ENCODE measurements at places on chromosomes 4 and X.

DNA sequence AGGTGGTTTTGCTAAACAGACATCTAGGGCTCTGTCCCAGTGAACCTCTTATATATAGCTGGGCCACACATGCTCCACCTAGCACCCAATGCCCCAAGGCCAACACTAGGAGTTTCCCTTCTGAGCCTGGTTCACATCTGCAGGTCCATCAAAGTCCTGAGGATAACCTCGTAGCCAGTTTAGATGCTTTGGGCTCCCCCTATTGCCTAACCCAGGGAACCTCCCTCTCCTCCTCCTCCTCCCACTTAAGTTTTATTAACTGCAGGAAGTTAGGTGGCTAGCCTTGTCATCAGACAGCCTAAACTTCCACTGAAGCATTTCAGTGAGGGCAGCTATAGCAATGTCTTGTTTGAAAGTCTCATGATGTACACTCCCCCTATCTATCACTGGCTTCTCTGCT lies 88.0 kb downstream of the GUCY2F start:
- DNase-seq = no peak

- DNase-seq = no peak
Measured at GRCh38 chr4:189232274-189232673, 708.4 kb upstream of the FRG1 start.

DNA sequence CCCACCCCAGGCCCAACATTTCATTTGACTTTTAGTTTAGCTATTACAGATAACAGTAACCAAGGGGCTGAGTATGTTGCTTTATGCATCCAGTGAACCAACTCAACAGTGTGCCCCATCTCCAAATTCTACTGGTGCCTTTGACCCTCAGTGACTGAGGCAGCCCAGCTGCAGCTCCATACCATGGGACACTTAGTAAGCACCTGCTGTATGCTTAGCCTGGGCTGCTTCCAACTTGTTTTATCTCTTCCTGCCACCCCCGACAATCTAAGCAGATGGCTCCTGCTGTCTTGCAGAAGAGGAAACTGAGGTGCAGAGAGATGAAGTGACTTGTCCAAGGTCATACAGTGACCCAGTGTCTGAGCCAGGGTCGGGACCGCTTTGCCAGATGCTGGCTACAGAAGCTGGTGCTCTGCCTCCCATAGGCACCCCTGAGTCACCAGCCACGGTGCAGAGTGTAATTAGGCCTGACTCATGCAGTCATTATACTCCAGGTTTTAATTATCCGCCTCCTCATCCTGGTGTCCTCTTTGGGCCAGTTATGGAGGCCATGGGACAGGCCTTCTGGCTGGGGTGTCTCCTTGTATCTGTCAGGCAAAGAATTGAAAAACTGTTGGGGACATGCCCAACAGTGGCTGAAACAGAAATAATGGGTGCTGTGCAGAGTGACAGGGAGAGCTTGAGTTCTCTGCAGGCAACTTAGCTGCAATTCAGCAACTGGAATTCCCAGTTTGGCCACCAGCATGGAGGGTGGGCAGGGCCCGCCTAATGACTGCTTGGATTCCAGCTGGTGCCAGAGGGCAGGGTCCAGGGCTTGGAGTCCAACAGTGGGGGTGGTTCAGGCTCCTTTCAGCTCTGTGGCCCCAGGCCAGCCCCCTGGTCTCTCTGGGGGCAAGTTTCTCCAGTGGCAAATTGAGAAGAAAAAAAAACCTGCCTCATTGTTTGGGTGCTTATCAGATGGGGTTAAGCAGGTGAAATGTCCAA lies 8.2 kb upstream of the GPR78 start:
- DNase-seq = no peak

- no peak for DNase-seq
Measured at GRCh38 chr4:169174247-169174646, 96.5 kb downstream of the SH3RF1 start.
